ENCODE measurements at places on chromosomes 3 and 15.

DNA sequence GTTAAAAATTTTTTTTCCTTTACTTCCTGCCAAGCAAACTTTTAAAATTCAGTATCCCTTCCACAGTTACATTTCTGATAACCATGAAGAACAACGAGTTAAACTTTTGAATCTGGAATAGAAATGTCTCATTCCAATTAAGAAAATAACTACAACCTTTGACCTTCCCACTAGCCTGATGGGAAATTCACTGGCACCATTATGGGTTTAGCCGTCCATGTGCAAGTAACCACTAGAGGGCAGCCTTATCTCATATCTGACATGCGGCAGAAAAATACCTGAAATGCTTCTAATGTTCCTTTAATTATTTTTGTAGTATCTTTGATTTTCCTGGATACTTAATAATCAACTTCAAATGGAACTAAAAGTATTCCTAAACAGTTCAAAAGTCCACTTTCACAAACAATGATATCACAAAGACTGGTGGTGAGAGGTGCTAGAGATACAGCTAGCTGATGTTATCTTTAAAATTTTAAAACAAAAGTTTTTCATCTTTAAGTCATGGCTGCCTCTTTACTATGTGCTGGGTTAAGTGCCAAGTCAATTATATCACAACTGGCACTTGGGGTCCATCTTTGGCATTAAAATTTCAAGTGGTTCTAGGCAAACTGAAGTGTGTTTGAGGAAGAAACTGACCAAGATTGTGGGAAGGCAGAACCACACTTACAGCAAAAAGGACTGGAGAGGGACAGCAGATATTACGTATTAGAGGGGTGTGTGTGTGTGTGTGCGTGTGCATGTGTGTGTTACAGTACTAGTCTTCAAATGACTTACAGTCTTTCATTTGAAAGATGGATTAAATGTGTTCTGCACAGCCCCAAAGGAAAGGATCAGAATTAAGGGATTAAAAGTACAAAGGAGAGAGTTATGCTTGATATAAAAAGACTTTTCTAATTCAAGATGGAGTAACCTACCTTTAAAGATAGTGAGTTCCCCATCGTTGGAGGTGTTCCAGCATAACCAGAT is 107.1 kb upstream of the ICE2 start:
- no peak for DNase-seq

- DNase-seq, result no peak
These were observed 123.3 kb downstream of the PLOD2 start for GRCh38 chr3:146037697-146038096.

GRCh38 chr3:130266817-130267216 is 78.7 kb upstream of the COL6A5 start:
- no peak for DNase-seq

GRCh38 chr15:34473840-34474239 is 36.2 kb upstream of the GOLGA8A start:
- DNase-seq, result no peak

GRCh38 chr3:21562243-21562642 is 188.8 kb downstream of the ZNF385D start:
- no peak for DNase-seq

DNA sequence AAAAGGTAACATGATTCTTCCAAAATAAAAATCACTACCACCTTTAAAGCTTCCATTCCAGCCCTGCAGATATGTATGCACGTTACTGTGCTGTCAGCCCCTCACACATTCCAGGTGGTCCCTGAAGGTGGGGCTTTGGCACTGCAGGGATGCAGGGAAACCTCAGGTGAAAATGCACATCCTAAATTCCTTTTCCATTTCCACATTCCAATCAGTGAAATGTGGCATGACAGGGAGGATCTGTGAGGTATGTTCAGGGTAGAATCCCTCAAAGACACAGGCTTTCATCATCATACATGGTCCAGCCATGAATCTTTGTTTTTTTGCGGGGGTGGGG is 45.3 kb downstream of the CCR4 start:
- no peak for DNase-seq

- DNase-seq, result no peak
These were observed 39.7 kb upstream of the PIK3R4 start for GRCh38 chr3:130786306-130786705.

GRCh38 chr3:36700537-36701248 is 63.7 kb downstream of the DCLK3 start:
- DNase-seq, result no peak

Measured in esophagus squamous epithelium (tissue), 5 donors.